Hematopoietic multipotent progenitor cell treated with erythropoietin and hydrocortisone succinate and interleukin-3 and kit ligand, for 17 days (in vitro differentiated cells): ENCODE measurements at places on chromosomes 7 and 10.

DNA sequence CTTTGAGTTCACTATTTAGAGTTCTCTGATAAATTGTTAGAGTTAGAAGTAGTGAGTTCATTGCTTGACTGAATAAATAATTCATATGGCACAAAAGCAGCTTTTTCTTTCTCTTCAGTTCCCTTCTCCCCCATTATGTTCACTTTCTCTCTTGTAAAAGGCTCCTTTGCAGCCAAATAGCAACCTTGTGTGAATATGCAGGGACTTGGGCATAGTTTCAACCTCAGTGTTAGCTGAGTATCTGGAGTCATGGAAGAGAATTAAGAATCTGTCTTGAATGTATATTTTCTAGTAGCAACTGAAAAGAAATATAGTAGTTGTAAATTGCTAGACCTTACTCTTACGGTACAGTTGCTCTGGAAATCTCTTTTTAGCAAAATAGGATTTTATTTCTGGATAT, 31.9 kb downstream of the ZEB1 start:
- DNase-seq: no peak

DNA sequence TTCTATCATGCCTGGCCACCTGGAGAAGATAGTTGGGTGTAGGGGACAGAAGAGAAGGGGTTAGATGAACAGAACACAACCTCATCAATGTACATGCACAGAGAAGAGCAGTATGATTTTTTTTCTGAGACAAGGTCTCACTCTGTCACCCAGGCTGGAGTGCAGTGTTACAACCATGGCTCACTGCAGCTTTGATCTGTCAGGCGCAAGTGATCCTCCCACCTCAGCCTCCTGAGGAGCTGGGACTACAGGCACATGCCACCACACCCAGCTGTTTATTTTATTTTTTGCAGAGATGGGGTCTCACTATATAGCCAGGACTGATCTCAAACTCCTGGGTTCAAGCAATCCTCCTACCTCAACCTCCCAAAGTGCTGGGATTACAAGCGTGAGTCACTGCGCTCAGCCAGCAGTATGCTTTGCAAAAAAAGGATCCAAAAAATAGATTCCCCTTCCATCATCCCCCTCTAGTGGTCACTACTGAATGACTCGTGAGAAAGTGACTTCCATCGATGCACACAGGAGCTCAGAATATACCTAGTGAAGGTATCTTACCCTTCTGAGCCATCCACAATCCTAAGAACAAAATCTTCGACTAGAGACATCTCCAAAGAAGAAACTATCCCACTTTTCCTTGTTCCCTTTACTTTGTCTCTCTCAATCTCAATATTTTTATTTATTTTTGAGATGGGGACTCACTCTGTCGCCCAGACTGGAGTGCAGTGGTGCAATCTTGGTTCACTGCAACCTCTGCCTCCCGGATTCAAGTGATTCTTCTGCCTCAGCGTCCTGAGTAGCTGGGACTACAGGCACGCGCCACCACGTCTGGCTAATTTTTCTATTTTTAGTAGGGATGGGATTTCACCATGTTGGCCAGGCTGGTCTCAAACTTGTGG, 21.0 kb downstream of the ZCWPW1 start:
- peak; percentile 62 for DNase-seq

- DNase-seq: no peak
These were observed 184.3 kb upstream of the SLC26A5 start for GRCh38 chr7:103630318-103630717.

DNA sequence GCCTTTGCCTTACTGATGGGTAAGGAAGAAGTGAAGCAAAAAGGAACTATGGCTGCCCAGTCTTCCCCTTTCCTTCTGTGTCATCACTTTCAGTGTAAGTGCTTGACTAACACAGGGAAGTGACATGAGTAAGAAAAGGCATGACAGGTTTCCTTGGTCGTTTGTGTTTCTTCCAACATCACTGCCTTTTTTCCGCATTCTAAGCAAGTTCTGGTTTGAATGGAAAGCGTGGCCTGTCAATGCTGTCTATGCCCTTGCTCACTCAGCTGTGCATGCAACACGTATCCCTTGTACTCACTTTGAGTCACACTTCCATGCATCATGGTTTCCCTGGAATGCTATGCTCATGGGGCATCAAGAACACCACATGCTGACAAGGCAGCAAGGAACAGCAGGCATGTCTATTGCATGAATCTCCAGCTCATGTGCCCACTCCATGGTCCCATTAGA, 111.8 kb downstream of the OAT start:
- DNase-seq: no peak

DNA sequence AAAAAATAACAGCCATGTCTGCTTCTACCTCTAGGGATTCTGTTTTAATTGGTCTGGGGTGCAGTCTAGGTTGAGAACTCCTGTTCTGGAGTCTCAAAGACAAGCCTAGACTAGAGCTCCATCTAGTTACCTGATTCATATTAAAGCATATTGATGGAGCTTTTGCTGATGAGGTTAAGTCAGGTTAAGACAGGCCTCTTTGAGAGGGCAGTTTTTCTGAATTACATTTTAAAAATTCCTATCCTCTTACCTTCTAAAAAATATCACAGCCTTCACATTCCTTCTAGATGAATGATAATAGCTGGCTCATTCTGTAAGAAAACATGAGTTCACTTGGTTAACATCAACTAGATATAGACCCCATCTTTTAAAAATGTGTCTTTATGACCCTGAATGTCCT, 28.9 kb downstream of the MGAM start:
- no peak for DNase-seq

DNA sequence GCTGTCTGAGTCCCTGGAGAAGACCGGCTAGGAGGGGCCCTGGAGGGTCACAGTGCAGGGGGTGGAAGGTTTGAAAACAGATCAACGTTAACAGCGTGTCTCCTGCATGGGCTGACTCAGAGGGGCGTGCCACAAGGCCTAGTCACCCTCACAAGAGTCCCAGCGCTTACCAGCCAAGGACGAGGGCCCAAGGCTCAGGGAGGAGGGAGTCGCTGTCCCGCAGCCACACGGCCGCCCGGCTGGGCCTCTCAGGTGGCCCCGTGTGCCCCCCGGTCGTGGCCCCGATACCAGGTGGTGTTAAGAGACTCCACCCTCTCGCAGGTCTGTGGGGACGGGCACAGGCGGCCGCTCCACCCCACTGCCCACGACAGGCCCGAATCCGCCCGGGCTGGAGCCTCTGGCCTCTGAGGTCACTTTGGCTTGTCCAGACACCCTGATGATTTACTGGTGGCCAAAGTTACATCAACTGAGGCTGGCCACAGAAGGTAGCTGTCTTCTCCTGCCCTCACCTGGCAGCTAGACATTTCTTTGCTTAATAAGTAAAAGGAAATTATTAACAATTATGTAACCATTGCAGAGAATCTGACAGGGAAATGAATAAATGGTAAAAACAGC, 34.0 kb downstream of the FAM20C start:
- DNase-seq: no peak

GRCh38 chr7:123604739-123605138, 3.1 kb downstream of the ASB15 start:
- no peak for DNase-seq

- DNase-seq: peak; percentile 52
These were observed 623 bp downstream of the TYSND1 start for GRCh38 chr10:70145666-70146488.

DNA sequence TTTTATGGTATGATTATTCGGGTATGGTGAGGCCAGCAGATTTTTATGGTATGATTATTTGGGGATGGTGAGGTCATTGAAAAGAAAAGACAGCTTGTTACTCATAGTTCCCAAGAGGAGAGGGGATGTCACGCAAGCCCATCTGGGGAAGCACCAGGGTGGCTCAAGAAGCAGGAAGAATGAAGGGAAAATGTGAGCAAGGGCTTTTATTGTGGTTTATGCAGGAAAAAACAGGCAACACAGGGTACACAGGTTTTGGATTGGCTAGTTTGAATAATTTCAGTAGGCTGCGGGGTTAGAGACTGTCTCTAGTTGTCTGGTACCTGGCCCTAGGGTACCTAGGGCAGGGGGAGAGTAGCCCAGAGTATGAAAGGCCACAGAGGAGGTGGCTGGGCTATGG, 26.8 kb upstream of the DGKI start:
- DNase-seq: no peak
